ENCODE measurements at places on chromosomes 11 and 22.

- DNase-seq = no peak
Observed at GRCh38 chr11:125978181-125978716, 32.4 kb downstream of the VSIG10L2 start.

DNA sequence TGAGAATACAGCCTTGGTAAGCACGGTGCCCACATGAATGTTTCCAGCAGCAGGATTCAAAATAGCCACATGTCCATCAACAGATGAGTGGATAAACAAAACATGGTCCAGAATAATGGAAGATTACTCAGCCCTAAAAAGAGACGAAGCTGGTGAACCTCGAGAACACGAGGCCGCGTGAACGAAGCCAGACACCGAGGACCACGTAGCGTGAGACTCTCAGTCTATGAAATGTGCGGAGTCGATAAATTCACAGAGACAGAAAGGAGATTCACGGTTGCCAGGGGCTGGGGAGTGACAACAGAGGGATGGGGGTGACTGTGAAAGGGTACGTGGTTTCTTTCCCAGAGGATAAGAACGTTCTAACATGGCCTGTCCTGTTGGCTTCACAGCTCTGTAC, 2.9 kb upstream of the ASCL2 start:
- DNase-seq = peak; percentile 69

DNA sequence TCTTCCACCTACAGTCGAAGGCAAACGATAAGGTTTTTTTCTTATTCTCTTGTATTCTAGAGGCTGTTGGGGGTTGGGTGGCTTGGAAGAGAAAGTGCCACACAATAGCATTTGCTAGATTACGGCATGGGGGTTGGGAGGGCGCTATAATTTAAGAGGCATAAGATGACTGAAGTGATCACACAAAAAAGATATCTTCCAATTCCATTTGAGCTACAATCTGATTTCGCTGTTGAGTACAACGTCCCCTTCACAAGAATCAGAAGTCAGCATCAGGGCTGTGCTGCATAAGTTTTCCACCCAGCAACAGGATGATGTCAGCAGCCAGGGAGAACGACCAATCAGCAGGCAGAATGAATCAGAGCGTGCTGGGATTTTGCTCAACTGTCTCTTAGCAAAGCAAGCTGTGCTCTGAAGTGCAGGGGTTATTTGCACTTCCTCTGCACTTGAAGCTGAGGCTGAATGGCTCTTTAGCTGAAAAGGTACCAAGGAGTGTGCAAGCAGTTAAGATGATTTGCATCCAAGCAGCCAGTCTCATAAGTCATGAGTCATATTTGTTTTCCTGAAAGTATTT, 23.2 kb upstream of the SESN3 start:
- DNase-seq = no peak

- DNase-seq = no peak
Observed at GRCh38 chr22:34946339-34946985, 119.5 kb upstream of the ISX start.

- no peak for DNase-seq
Observed at GRCh38 chr11:35036639-35037038, 102.3 kb upstream of the CD44 start.

GRCh38 chr11:12170984-12171383, 60.6 kb downstream of the MICAL2 start:
- DNase-seq = no peak

DNA sequence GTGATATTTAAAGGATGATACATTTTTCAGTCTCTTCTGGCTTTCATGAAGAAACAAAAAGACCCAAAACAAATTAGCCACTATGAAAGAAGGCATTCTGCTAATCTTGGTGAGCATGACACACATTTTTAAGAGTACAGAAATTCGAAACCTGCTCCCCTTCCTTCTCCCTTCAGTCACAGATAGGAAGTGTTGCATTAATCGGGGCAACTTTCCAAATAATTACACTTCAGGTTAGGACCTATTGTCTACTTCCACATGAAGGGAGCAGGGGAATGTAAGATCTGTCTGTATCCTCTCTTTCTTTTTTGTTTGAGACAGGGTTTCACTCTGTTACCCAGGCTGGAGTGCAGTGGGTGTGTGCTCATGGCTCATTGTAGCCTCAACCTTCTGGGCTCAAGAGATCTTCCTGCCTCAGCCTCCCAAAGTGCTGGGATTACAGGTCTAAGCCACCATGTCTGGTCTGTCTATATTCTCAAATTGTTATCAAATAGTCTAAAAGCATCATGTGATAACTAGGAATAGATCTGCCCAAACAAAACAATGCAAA, 45.8 kb downstream of the NCAM1 start:
- no peak for DNase-seq

DNA sequence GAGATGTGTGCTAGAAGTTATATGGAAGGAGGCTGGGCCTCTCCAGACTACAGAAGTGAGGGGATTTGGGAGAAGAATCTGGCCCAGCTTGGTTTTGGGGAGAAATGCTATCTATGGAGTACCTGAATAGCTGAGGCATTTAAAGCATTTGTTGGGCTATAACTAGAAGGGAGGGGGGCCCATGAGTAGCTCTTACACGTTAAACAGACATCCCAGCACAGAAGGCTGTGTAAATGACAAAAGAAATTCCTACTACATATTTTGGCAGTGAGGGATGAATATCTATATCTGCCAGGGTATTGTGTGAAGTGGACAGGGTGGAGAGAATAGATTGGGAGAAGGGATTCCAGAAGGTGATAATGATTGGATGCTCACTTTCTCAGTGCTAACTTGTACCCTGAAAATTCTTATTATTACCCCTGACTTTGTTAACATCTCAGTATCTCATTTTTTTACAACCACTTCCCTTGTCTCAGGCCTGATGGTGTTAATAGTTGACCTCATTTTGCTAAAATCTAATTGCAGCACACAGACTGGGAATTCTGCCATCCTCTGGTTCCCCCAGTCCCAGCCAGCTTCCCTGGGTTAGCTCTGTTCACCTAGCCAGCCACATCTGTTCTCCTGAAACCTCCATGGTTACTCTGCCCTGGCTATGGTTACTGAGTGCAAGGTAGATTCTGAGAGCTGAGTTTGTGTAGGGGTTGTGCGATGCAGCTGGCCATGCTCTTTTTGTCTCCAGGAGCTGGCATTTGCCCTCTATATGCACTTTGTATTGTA, 28.8 kb upstream of the RRM1 start:
- no peak for DNase-seq

DNA sequence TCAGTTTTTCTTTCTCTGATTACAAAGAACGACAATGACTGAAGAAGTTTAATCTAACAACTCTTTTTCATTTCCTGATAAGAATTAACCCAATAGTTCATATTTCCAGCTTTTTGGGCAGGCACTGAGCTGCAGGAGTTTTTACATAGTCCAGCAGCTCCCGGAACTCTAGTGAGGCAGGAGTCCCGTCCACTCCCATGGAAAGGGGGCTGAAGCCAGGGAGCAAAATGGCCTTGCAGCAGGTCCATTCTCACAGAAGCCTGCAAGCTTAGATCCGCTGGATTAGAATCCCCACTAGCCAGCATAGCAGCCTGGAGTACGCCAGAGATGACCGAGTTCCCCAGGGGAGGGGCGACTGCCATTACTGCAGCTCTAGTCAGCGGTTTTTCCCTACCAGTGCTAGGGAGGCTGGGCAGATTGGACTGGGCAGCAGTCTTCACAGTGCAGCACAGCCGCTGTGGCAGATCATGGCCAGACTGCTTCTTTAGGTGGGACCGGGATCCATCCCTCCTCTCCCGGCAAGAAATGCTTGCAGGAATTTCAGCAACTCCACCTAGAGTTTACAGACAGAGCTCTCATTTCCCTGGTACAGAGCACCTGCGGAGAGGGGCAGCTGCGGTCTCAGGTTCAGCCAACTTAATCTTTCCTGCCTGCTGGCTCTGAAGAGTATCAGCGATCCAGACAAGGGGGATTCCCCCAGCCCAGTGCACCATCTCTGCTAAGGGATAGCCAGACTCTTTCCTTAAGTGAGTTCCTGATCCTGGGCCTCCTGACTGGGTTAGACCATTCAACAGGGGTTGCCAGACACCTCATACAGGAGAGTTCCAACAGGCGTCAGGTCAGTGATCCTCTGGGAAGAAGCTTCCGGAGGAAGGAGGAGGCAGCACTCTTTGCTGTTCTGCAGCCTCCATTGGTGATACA, 742 bp upstream of the CASP4 start:
- DNase-seq = peak; percentile 87

DNA sequence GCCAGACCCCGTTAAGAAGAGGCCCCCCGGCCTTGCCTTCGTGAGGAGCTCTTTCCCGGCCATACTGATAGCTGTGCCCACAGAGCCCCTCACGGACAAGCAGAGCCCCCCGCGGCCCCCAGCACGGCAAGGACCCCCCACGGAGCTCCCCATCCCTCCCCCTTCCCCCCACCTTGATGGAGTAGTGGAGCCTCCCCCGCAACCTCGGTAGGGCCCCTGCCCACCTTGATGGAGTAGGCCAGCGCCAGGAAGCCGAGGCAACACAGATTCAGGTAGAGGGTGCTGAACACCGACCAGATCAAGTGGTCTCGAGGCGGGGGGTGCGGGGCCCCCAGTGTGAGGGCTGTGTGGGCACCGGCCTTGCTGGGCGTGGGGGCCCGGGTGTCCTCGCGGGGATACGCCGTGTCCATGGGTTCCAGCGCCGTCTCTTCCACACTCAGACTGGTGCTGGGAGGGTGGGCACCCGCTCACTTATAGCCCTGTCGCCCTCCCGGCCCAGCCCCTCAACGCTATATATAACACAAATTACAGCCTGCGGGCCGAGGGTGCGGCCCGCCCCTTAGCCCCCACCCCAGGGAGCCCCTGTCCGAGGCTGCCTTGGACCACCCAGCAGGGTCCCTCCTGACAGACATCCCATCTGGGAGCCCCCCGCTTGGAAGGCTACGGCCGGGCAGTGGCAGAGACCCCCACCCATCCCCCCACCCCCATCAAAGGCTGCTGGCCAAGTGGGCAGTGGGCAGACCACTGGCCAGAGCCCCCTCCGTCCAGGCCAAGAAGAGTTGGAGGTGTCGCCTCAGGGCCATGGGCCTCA, at the start of gene IFITM5:
Gene IFITM5 (minus strand): TSS at position 446 of the 811 bp plus-strand sequence. CDS start 36 bp downstream, at position 410.
- no peak for DNase-seq

DNA sequence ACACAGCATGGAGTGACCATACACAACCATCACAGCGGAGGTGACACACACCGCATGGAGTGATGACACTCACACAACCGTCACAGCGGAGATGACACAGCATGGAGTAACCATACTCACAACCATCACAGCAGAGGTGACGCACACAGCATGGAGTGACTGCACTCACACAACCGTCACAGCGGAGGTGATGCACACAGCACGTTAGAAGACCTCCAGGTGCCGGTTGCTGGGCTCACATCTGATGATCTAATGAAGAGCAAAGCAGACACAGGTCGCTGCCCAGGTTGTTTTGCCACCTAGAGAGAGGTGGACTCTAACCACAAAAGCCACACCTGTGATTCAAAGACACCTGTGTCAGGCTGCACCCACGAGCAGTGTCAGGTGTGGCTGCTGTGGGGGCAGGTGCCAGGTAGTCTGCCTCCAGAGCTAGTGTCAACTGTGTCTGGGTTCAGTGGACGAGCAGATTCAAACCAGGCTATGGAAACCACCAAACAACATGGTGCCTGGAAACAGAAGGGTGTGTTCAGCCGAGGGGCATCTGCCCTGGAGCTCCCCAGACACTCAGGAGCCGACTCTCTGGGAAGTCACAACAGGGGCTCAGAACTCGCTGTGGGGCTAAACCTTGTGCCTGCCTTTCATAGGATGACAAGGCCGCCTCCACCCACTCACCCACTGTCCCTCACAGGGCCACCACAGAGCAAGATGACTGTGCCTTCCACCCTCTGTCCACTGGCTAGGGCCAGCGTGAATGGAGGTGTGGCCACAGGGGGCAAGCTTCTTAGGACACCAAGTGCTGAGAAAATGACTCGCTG, 608.2 kb downstream of the TBC1D22A start:
- DNase-seq = no peak

DNA sequence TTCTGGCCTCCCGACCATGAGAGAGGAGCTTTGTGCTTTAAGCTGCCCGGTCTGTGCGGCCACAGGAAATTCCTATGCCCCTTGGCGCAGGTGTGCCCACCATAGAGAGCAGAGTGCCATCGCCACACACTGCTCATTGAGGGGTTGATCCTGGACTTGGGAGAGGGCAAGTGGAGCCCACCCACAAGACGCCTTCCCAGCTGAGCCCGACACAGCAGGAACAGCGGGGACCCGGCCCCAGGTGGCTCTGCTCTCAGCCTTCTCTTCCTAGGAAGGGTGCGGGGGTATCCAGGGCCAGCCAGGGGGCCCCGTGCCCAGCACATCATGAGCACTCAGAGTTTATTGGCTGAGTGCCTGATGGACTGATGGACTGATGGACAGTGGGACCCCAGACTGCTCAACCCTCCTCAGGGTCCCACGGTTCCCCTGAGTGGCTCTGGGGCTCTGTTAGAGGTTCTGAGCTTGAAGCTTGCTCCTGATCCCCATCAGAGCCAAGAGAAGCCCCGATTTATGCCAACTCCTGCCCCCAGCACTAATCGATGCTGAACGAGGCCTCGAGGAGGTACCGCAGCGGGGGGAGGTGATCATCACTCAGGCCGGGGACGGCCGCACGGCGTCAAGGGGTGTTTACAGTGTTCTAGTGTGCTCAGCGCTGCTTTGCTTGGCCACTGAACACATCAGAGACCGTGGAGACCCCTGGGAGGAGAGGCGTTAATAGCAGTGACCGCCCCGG, 13.5 kb upstream of the MRGPRD start:
- DNase-seq = peak; percentile 78

DNA sequence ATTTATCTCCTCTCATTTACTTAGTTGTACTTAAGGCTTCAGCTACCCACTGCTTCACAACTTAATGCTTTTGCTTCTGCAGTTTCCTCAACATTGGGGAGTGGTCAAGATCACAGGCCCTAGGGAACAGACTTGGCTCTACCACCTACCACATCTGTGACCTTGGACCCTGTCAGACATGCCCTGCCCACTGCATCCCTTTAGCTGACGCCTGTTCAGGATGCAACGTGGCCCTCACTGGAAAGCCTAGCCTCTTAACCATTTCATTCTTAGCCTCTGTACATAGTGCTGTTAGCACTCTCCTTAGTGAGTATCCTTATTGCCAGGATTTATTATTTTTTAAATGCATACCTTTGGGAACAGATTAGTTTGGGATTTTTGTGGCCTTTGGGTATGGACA, 34.4 kb downstream of the TNRC6B start:
- no peak for DNase-seq

GRCh38 chr22:40741116-40741515, 61.8 kb downstream of the MCHR1 start:
- no peak for DNase-seq

DNA sequence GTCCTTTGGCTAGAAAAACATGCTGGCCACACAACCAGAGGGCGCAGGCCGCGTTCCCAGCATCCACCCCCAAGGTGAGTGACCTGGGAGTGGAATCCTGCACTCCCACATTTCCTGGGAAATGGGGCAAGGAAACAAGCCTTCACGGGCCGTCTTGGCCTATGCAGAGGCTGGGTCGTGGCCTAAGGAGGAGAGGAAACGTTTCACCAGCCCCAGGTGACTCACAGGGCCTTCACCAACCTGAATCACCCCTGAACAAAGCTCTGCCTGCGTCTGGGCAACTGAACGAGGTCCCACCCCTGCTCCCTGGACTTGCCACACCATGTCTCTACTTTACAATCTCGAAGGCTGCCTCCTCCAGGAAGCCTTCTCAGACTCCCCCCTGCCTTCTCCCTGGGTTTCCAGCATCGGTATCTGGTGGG, 13.2 kb downstream of the MYH9 start:
- DNase-seq = no peak

GRCh38 chr11:65287601-65288000, 25.8 kb downstream of the POLA2 start:
- DNase-seq = no peak
